ENCODE measurements at places on chromosomes 16 and 17. TPM values are rescaled to one million over a fixed set of nuclear protein-coding genes. Genes with fewer than 3 reads are reported as not detected.

The CMTM1 gene
- 6.6 TPM for total RNA-seq

The C16orf87 gene
- 19.3 TPM for total RNA-seq

The GCGR gene
- not detected for total RNA-seq

The TEKT5 gene
- total RNA-seq, result 0.13 TPM

GRCh38 chr17:57747221-57748017, 2.3 kb upstream of the CCDC182 start:
- H3K27ac ChIP-seq, result no peak overlapping the region
- no peaks in the 10 kb centered on the region for H3K36me3 ChIP-seq
- H3K4me3 ChIP-seq, result no peak overlapping the region
- H3K27me3 ChIP-seq, result peaks cover 14% of the 10 kb centered on the region
- peaks cover 9% of the 10 kb centered on the region for H3K4me1 ChIP-seq

DNA sequence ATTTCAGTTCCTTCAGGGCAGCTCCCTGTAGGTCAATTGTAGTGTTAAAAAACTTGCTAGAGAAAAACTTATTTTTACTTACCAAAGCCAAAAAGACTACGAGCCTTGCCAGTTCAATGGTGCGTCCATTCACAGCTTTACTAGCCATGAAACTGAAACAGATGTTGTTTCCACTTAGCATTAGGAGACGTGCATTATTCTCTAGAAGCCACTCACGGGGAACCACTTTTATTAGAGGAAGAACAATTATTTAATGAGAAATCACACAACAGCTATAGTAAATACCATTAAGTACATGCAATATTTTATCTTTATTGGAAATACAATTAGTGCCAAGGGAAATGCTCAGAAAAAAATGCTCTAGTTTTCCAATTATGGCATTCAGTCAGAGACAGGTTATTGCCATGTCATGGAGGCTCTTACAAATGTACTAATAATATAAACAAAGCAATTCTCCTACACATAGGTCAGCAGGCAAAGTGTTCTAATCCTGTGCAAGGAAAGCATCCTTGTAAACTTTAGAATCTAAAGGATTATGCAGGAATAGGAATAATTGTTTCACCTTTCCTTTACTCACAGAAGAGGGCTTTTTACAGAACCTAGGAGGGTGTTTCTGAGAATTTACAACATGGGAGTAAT, 17.4 kb downstream of the LASP1NB start:
- peak; percentile 59 for DNase-seq
- H3K4me1 ChIP-seq, result no peaks in the 10 kb centered on the region
- no peaks in the 10 kb centered on the region for H3K36me3 ChIP-seq
- H3K27me3 ChIP-seq, result no peaks in the 10 kb centered on the region

DNA sequence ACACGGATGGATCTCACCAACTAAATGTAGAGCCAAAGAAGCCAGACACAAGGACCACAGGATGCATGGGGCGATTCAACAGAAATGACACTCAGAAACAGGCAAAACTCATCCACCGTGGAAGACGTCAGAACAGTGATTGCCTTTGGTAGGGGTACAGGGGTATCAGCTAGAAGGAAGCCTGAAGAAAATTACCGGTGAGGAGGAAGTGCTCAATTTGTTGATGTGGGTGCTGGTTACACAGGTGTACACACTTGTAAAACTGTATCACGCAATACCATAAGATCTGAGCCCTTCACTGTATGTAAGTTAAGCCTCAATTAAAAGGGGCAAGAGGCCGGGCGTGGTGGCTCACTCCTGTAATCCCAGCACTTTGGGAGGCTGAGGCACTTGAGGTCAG, 226.1 kb downstream of the C16orf78 start:
- H3K4me3 ChIP-seq, result no peak overlapping the region
- DNase-seq, result no peak
- no peaks in the 10 kb centered on the region for H3K36me3 ChIP-seq
- peaks cover 32% of the 10 kb centered on the region for H3K4me1 ChIP-seq
- H3K27ac ChIP-seq, result no peak overlapping the region
- H3K27me3 ChIP-seq, result no peaks in the 10 kb centered on the region

DNA sequence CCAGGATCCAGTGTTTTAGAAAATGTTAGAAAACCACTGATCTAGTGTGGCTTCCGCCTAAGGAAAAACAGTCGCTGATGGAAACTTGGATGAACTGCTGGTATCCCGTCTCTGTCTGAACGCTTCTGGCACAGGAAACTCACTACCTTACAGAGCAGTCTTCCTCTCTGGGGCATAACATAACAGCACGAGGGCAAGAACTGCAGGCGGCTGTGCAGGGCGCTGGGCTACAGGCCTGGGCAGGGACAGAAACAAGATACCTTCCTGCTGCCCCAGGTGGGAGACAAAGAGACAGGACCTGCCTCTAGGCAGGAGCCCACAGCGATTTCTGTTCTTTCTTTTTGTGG, 10.5 kb downstream of the MXRA7 start:
- H3K27ac ChIP-seq, result peak overlapping the region; percentile 95

GRCh38 chr17:69175625-69176456, 34.1 kb upstream of the ABCA6 start:
- no peaks in the 10 kb centered on the region for H3K36me3 ChIP-seq
- peak; percentile 39 for DNase-seq
- no peaks in the 10 kb centered on the region for H3K4me1 ChIP-seq
- no peak overlapping the region for H3K4me3 ChIP-seq

- DNase-seq, result peak; percentile 30
- peak overlapping the region; percentile 68 for H3K4me3 ChIP-seq
- H3K27me3 ChIP-seq, result peaks cover 35% of the 10 kb centered on the region
- no peak overlapping the region for H3K27ac ChIP-seq
- peaks cover 14% of the 10 kb centered on the region for H3K4me1 ChIP-seq
These were observed 823 bp downstream of the TNRC6C start for GRCh38 chr17:77959126-77959925.
